ENCODE measurements at places on chromosomes 4 and X. TPM values are rescaled to one million over a fixed set of nuclear protein-coding genes. Genes with fewer than 3 reads are reported as not detected.

CT55 gene
- not detected for total RNA-seq

H2BW2 gene
- not detected for total RNA-seq

TMEM156 gene
- total RNA-seq = 23.0 TPM

PAGE1 gene
- total RNA-seq = not detected

CT45A5 gene
- total RNA-seq = 0.05 TPM

SAGE1 gene
- total RNA-seq = 0.02 TPM

CDKN2AIP gene
- total RNA-seq = 12.2 TPM

SPANXN3 gene
- total RNA-seq = not detected

AMOT gene
- 0.54 TPM for total RNA-seq

MAGEA4 gene
- not detected for total RNA-seq

RS1 gene
- total RNA-seq = not detected

CLDN2 gene
- 8.0 TPM for total RNA-seq

TLL1 gene
- total RNA-seq = 0.40 TPM

ATP1B4 gene
- total RNA-seq = not detected

ATRX gene
- 22.1 TPM for total RNA-seq

SMIM10 gene
- not detected for total RNA-seq

FGD1 gene
- total RNA-seq = 6.8 TPM

F11 gene
- total RNA-seq = not detected
